Adipose tissue (tissue), 3 donors: ENCODE measurements at places on chromosomes 6 and 20. TPM values are rescaled to one million over a fixed set of nuclear protein-coding genes. Genes with fewer than 3 reads are reported as not detected.

SYNDIG1 gene
- polyA plus RNA-seq: not detected

ARFGEF3 gene
- polyA plus RNA-seq: 0.45 TPM

C4B gene
- 207 TPM for polyA plus RNA-seq

XKR7 gene
- not detected for polyA plus RNA-seq

RIMS4 gene
- polyA plus RNA-seq: 0.03 TPM

C20orf141 gene
- 1.4 TPM for polyA plus RNA-seq

TNXB gene
- polyA plus RNA-seq: 47.4 TPM

SAMD5 gene
- 0.56 TPM for polyA plus RNA-seq

TAF4 gene
- polyA plus RNA-seq: 5.8 TPM
